ENCODE measurements at places on chromosomes 1 and 21.

- no peak for DNase-seq
Measured at GRCh38 chr21:31804008-31804394, 68.8 kb upstream of the HUNK start.

DNA sequence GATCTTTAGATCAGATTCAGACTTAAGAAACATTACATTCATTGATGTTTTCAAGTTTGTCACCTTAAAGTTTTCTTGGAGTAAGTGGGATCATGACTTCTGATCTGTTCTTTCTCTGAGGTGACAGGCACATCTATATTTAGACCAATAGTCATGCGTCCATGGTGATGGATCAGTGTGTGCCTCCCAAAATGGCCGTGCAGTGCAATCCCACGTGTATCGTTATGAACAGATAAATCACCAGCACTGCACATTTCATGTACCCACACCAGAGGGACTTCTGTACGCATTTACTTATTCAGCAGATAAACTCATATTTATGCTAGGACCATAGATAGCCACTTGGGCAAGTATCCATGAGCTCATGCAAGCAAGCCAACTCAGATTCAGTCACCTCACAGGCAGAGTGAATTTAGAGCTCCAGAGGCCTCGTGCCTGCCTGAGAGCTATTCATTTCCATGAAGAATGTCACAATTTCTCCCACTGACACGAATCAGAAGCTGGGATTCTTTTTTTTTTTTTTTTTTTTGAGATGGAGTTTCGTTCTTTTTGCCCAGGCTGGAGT is 13.9 kb upstream of the WDR26 start:
- DNase-seq = no peak

GRCh38 chr1:225435076-225435475 is 7.2 kb upstream of the LBR start:
- no peak for DNase-seq

DNA sequence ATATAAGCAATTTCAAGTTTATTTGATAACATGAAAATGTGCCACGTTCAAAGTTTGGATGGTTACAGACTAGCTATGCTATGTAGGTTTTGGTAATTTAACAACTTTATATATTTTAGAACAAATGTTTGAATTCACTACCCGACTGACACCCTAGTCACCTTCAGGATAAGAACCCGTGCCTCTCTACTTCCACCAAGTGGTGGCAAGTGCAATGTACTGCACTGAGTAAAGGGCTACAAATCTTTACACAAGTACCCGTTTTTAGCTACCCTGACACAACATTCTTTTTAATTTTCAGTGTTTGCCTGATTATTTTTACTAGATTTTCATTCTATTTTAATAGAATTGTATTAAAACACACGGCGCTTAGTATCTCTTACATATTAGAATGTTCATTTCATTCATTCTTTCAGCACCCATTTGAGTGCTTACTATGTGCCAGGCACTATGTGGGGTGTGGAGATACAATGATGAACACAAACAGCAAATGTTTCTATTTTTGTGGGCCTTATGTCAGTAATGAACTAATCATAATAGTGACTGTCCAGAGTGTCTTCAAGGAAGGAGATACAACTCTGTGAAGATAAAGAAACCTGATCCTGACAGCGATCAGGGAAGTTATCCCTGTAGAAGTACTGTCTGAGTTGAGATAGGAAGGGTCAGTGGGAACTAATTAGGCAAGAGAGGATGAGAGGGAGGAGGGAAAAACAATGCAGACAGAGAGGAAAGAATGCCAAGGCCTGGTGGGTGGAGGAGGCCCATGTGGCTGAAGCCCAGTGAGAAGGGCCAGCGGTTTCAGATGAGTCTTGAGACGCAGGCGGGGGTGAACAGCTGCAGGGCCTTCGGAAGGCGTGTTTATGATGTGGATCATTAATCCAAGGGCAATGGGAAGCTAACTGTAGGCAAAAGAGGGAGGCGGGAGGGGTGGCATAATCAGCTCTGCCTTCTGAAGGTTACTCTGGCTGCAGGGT is 3.8 kb downstream of the LCA5L start:
- peak; percentile 52 for DNase-seq

DNA sequence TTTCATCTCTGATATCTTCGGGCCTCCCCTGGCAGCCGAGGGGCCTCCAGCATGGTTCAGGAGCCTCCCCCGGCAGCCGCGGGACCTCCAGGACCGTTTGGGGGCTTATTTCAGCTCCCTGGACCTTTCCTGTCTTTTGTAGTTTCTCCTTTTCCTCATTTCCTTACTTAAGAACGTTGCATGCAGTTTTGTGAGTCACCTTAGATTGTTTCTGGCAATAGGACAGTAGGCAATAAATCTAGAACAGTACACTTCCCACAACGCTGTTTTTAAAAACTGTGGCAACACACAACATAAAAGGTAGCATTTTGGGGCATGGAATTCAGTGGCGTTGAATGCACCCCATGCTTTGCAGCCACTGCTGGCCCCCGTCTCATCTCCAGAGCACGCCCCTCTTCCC is 24.4 kb downstream of the FAAP20 start:
- DNase-seq = no peak

DNA sequence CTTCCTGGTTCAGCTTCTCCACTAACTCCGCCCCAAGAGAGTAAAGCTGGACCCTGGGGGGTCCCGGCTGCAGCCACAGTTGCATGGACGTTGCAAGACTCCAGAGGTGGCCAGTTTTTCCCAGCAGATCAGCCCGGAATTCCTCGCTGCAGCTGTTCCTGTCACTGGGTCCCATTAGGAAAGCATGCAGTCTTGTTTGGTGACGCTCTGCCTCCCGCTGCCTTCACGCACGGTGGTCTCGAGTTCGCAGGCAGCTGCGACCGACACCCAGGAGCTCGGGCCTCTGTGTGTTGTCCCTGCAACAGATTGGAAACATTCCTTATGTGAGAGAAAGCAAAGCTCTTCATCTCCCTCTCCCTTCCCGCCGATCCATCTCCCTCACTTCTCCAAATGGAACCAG is 162.8 kb downstream of the PRDM16 start:
- no peak for DNase-seq

DNA sequence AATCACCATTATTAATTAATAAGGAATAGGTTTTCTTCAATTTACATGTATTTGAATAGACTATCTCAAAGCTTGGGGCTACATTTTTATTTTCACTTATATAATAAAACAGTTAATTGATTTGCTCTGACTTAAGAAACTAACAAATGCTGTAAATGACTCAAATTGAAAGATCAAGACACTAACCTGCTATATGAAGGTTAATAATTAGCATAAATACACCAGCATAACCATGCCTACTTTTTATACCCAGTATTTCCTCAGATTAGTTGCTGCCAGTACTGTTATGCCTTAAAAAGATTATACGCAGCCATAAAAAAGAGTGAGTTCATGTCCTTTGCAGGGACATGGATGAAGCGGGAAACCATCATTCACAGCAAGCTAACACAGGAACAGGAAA is 1545.1 kb downstream of the AMY1C start:
- DNase-seq = no peak

- no peak for DNase-seq
Measured at GRCh38 chr1:43781574-43781973, 74.2 kb downstream of the ST3GAL3 start.

GRCh38 chr1:48619539-48619938 is 147.5 kb upstream of the SPATA6 start:
- DNase-seq = no peak

DNA sequence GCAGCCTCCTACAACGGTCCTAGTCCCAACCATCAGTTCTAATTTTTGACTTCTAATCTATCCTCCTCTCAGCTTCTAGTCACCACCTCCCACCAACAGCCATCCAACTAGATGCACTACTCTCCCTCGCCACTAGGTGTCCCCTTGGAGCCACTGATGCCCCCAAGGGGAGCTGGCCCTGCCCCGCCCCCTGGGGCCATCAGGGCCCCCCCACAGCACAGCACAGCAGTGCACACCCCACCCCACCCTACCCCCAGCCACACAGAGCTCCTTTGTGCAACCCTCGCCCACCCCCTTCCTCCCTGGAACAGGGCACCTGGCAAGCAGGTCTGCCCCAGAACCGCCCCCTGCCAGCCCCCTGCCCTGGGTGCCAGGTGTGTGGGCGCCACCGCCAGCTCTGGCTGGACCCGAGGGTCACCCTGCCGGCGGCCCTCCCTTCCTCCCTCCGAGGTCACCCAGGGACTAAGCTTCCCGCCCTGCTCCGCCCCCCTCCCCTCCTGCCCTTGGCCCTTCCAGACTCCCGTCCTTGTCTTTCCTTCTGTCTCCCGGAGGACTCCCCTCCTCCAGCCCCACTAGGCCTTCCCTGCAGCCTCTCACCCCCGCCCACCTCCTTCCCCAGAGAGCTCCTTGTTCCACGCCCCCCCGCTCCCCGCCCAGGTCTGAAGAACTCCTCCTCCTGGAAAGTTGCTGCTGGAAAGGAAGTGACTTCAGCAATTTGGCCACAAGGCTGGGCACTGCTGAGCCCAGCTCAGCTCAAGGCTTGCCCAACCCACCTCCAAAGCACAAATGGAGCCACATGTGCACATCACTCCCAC is 47.0 kb downstream of the AHDC1 start:
- DNase-seq = peak; percentile 81

- DNase-seq = peak; percentile 36
Measured at GRCh38 chr1:159790237-159790917, 9.6 kb downstream of the DUSP23 start.

DNA sequence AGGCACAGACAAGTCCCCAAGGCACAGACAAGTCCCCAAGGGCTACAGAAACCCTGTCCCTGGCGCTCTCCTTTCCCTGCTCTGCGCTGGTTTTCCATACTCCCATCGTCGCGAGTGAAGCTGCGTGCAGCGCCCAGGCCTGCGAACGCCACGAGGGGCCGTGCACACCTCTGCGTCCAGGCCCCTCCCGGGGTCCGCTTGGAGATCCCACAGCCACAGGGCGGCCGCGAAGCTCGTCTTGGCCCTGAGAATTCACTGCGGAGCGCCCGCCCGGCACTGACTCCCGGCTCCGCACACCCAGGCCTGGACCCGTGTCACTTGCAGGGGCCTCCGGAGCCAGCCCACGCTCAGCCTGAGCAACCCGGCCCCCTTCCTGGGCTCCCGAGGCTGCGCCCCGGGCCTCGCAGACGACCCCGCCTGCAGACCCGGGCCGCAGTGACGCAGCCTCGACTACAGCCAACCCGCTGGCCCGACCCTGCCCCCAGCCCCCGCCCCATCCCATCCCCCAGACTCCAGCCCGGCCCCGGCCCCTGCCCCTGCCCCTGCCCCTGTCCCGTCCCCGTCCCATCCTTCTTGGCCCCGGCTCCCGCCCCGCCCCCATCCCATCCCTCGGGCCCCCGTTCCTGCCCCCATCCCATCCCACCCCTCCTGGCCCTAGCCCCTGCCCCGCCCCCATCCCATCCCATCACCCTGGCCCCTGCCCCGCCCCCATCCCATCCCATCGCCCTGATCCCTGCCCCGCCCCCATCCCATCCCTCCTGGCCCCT is 841 bp downstream of the POFUT2 start:
- no peak for DNase-seq

- no peak for DNase-seq
Measured at GRCh38 chr1:42646056-42646455, 12.2 kb upstream of the PPIH start.

- no peak for DNase-seq
Measured at GRCh38 chr1:58345215-58346035, 201.1 kb downstream of the OMA1 start.

GRCh38 chr1:23188434-23188884 is 19.8 kb upstream of the LUZP1 start:
- DNase-seq = no peak

DNA sequence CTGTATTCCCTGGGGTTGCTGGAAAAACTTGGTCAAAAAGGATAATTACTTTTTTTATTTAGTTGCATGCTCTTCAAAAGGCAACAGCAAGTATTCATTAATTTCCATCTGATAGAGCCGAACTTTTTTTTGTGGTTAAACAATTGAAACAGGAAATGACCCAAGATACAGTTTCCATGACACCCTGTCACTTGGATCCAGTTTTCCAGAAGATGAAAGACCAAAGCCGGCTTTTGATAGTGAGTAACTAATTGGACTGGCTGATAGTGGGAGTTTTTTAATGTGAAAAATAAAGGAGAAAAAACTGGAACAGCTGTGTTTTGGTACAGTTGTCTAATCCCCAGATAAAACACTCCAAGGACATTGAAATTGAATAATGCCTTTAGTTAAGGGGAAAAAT is 33.0 kb downstream of the CACHD1 start:
- DNase-seq = no peak

DNA sequence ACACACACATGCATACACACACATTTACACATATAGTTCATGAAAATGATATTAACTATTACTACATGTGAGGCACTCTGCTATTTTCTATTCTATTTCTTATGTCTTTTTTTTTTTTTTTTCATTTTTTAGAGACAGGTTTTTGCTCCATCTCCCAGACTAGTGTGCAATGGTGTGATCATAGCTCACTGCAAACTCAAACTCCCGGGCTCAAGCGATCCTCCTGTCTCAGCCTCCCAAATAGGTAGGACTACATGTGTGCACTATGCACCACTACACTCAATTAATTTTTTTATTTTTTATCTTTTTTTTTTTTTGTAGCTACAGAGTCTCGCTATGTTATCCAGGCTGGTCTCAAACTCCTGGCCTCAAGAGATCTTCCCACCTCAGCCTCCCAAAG is 48.8 kb upstream of the RAB4A start:
- no peak for DNase-seq

DNA sequence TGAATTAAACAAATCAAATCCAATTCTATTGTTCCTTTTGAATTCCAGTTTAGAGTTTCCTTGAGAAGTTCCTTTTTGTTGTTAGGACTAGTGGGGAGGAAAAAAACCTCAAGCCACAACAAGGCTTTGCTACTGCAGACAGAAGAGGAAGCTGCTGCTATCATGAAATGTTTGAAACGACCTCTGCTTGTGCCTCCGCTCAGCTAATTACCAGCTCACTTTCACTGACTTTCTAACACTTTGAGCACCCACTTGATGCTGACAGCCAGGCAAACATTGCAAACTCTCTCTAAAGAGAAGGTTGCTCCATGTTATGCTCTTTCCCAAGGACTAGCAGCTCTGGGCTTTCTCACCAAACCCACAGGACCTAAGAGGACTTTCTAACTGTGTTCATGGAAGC is 203.9 kb upstream of the PROX1 start:
- DNase-seq = peak; percentile 4

GRCh38 chr1:8723010-8723409 is 94.4 kb downstream of the RERE start:
- DNase-seq = no peak

DNA sequence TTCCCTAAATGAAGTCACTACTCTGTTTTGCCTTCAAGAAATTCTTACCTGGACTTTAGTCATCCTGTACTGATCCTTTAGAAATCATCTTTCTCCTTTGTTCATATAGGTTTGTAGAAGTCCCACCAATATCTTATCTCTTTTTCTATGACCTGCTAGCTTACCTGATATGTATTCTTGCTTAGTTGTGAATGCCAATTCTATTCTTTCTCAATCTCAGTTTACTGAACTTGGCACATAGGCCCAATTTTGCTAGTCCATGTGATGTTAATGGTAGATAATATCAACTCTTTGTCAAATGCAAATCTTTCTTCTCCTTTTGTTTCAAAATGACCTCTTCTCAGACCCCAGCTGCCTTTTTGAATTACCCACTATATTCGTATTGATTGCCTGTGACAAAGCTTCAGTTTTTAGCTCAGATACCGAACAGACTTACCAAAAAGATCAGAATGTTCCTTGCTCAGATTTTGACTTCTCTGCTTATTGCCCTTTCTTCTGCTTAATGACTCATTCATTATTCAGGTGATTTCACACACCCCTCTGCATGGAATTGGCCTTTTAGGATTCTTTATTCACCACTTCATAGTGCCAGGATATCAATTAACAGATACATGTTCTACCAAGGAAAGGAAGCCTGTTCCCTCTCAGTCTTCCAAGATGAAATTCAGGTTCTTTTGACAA is 20.6 kb downstream of the IPO9 start:
- no peak for DNase-seq
